ENCODE measurements at places on chromosomes 4 and X.

DNA sequence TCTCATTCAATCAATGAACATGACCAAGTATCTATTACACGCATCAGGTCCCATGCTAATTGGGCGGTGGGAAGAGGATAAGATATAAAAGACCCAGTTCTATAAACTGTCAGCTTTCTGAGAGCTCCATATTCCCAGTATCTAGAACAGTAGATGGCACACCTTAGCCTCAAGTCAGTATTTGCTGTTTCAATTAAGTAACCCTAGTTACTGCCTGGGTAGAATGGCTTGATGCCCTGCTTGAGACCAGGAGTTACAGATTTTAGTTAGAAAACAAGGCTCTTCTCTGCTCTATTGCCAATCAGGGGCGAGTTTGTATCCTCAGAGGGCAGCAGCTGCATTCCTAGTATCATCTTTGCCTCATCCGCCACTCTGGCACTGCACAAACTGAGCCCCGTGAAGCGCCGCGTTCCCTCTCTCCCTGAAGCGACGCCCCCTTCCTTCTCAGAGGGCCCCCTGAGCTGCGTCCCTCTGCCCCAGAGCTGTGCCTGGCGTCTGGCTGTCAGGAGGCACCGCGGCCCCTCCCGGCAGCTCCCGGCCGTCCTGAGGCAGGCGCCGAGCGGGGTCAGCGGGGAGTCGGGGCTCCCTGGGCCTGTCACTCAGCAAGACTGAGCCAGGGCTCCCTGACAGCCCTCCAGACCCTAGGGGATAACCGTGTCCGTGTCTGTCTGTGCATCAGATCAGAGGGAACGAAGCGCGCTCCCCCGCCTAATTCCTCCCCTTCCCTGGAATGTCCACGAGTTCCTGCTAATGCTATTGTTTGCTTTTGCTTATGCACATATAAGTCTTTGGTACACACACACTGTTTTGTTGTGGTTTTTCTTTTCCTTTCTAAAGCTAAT lies 212.4 kb upstream of the TTC29 start:
- no peak for DNase-seq

DNA sequence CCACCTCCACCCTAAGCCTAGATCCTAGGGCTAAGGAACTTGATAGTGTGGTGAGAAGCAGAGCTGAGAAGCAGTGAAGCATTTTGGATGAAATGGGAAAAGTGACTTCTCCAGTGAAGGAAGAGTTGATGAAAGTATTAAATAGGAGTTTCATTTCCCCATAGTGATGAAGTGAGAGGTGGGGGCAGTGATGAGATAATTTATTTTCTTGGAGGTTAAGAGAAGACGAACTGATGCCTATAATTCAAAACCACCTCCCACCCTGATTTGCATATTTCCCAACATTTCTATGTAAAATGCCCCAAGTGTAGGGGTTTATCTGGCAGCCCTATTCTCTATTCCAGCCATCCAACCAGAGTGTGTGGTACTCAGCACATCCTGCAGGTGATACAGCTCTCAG lies 6.3 kb downstream of the LONRF3 start:
- DNase-seq, result no peak

DNA sequence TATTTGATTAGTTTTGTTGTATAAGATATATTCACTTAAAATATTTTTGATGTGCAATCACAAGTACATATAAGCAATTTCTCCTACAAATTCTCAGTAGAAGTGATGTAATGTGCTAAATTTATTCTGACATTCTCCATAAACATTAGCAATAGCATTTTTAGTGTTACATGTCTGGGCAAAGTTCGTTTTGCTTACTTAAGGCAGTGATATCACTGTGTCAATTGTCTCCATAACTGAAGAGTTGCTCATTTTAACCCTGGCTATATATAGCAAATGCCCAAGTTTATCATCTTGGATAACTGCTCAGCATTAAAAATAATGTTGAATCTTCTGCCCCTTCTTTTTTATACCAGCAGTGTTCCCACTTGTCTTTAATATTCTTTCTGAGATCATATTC lies 340.0 kb upstream of the NDST4 start:
- no peak for DNase-seq

DNA sequence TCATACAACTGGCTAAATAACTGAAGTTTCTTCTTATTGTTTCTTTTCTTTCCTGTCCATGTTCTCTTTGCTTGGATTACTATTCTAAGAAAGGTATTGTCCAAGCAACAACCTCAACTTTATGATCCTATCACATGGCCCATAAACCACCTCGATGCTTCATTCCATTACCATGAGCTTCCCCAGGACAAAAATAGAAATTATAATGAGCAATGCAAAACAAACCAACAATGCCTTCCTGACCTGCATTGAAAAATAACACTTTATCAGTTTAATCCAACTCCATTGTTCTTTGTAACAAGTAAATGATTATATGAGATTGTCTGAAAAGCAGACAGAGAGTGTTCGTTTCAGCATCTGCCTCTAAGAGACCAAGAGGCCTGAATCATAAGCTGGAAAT lies 148.8 kb downstream of the HS6ST2 start:
- DNase-seq, result no peak

GRCh38 chr4:13481569-13481968 lies 2.6 kb downstream of the RAB28 start:
- DNase-seq, result no peak

DNA sequence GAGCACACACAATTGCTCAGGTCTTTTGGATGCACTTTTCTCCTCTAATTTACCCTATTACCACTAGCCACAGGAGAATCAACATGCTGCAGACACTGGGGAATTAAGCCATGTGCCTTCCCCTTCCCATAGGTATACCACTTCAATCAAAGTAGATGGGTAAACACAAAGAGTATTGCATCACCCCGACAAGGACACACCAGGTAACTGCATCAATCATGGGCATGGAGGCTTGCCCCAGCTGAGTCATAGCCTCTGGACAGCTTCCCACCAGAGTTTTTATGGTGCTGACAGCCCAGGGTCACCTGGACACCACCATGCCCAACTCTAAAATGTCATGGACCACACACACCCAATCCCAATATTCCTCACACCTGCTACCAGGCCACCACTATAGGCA lies 197.2 kb upstream of the AR start:
- no peak for DNase-seq

DNA sequence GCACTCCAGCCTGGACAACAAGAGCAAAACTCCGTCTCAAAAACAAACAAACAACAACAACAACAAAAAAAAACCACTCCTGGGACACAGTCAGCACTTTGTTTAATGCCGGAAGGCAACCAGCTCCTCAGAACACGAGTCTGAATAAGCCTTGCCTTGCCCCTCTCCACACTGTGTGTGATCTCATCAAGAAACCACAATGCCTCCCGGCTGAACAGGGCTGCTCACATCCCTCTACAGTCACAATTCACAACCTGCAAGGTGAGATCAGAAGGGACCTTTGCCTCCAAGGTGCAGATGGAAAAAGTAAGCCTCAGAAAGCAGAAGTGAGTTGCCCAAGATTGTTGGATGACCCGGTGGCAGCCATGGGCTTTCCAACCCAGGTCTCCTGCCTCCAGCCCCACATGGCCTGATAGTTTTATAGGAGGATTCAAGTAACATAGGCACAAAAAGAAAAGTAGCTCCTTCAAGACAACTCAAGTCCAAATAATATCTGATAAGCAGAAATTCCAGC lies 80.8 kb downstream of the JAKMIP1 start:
- no peak for DNase-seq

DNA sequence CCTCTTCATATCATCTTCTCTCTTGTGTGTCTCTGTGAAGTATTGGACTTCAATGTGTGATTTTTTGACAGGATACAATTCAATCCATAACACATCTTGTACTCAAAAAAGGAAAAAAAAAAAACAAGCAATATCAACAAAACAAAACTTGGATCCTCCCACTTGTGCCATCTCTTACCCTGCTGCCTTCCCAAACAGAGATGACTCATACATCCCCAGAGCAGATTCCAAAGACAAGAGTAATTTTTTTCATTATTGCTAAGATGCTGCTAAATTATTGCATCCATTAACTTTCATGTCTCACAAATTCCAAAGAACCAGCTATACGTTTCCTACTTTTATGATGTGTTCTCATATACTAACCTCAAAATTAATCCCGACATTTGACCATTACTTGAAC lies 479.2 kb downstream of the GBA3 start:
- no peak for DNase-seq

- no peak for DNase-seq
These were observed 165.4 kb downstream of the SH3BGRL start for GRCh38 chrX:81367291-81367690.

DNA sequence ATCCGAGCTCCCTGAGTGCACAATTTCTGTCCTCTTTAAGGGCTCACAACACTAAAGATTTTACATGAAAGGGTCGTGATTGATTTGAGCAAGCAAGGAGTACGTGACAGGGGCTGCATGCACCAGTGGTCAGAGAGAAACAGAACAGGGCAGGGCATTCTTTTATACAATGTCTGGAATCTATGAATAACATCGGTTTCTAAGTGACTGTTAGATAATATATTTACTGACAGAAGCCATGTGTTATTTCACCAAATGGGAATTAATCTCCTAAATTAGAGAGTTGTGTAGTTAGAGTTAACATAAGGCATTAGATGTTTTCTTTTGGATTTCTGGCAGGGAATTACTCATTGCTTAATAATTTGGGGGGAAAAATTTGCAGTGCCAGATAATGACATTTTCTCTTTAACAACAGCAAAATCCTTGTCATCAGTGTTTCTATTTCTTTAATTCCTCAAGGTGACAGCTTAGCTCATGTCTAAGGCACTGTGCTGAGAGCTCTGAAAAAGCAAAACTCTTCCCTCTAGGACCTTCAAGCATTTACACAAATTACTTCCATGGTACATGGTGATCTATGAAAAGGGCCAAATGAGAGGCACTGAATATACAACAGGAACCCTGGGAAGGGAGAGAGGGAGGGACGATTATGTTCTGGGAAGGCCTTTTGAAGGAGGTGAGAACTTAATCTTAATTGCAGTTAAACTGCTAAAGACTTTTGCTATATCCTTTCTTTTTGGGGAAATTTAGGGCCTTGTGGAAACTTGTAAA lies 145.0 kb downstream of the RTL3 start:
- DNase-seq, result no peak

DNA sequence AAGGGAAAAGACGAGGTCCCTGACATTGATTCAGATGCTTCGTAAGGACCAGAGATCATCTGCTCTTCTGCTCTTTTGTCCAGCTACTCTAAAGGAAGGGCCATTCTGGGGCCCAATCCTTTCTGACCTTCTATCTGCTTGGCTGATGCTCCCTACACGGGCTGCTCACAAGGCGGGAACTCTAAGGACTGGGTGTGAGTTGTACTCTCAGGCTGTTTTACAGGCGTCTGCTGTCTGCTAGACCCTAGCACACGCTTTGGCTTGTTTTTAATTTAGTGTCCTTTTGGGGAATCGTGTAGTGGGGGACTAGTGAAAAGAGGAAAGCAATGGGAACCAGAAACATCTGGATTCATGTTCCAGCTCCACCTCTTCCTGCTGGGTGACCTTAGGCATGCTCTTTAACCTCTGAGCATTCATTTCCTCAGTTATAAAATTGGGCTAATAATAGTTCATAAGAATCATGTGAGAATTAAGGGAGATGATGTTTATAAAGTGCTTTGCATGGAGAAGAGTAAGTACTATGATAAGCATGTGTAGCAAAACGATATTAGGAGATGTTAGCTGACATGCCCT lies 53.1 kb downstream of the CASP3 start:
- DNase-seq, result no peak

DNA sequence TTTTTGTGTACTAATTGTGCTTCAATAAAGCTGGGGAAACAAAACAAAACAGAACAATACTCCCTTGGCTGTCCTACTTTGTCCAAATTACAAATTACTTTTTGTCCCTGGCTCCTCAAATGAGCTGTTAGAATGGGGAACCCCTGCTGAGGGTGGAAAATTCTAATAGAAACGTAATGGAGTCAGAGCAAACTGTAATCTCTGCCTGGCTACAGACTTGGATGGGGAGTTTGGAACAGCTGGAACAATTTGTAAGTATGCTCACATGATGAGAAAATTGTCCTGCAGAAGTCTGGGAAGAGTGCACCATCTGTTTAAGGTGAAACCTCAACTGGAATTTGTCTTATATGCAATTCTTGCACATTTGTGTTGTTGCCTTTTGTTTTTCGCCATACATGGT lies 364.4 kb upstream of the CLNK start:
- no peak for DNase-seq

- DNase-seq, result no peak
These were observed 103.9 kb upstream of the AFAP1 start for GRCh38 chr4:8043596-8043995.

DNA sequence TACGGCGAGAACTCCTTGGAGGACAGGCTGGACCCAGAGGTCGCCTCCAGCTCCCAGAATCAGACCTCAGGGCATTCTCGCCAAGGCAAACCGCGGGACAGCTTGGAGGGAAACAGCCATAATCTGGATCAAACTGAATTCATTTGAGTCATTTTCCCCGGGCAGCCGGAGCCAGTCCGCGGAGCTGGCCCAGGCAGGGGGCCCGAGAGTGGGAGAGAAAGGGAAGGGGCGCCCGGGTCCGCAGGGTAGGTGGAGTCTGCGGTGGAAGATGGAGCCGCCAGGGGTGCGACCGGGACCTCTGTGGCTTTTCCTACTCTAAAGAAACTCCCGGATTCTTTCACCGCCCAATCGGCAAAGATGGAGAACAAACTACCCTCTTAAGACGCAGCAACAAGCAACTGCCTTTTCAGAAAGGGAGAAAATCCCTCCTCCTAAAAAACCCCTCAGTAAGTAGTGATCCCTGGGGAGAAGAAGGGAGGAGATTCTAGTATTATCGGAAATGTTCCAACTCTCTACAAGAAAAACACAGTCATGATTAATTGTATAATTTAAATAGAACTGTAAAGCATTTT lies 5.2 kb downstream of the NKX3-2 start:
- no peak for DNase-seq

GRCh38 chr4:86544310-86544966 lies 49.7 kb upstream of the PTPN13 start:
- no peak for DNase-seq

- no peak for DNase-seq
These were observed 1.4 kb downstream of the TCEAL2 start for GRCh38 chrX:102126863-102127262.

DNA sequence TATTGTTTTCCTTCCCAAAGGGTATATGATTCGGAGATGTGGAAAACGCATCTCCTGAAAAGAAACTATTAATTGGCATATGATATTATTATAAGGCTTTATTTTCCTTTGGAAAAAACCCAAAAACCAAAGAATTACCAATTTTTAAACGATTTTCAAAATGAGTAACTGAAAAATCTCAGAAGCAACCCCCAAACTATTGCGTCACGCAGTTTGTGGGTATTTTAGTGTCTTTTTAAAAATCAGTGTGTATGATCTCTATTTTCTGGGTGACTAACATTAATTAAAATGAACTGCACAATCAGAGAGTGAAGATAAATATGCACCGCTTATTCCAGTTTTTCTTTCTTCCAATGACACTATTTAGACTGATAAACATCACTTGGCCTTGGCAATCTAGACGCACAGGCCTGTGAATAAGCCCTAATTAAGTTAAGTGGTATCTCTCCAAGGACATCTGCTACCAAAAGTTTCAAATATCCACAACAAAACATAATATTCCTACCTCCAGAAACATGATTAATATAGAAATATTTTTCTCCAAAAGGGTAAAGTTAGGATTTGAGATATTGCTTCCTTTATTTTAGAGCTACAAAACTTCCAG lies 511.5 kb upstream of the FAM241A start:
- no peak for DNase-seq
